T-helper 9 cell (primary cell): ENCODE measurements at places on chromosomes 5 and 9.

DNA sequence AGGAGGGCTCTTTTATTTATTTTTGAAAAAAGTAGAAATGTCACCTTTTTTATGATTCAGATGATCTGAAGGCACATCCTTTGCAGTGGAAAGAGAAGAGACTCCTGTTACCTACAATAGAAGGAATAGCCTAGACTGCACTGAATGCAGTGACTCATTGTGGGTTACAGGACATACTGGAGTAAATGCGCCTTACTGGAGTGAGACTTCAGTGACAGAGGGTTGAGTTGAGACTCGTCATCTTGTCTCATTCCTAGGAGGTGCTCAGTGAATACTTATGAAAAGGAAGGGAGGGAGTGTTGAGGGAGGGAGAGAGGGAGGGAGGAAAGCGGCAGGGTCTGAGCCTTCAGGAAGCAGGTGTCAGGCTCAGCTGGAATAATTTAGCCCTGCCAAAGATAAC lies 25.2 kb downstream of the ANKRA2 start:
- DNase-seq = no peak

DNA sequence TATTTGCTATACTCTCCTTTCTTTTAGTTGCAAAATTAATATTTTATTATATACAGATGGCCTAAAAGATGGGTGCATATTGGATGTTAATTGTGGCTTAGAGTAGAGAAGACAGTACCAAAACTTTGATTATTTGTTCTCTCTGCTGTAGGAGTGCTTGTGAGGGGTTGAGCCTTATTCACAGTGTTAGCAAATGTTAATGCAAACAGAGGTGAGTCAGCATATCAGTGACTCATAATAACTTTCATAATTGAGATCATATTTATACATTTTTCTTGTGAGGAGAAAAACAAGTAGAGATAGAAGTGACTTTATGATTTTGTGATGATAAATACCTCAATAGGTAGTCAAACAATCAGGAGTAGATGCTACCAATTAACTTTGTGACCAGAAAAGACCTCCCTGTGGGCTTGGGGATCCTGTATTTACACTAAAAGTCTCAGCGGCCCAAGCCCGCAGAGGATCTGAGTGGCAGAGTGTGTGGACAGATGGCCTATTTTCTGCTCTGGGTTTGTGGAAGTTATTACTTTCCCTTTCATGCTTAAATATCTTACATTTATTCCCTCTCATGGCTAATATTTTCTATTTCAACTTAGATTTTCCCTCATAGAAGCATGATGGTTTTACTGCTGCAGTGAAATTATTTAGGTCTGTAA lies 226.5 kb downstream of the TAF11L14 start:
- no peak for DNase-seq

- no peak for DNase-seq
Measured at GRCh38 chr5:180105827-180106312, 34.3 kb upstream of the RNF130 start.

DNA sequence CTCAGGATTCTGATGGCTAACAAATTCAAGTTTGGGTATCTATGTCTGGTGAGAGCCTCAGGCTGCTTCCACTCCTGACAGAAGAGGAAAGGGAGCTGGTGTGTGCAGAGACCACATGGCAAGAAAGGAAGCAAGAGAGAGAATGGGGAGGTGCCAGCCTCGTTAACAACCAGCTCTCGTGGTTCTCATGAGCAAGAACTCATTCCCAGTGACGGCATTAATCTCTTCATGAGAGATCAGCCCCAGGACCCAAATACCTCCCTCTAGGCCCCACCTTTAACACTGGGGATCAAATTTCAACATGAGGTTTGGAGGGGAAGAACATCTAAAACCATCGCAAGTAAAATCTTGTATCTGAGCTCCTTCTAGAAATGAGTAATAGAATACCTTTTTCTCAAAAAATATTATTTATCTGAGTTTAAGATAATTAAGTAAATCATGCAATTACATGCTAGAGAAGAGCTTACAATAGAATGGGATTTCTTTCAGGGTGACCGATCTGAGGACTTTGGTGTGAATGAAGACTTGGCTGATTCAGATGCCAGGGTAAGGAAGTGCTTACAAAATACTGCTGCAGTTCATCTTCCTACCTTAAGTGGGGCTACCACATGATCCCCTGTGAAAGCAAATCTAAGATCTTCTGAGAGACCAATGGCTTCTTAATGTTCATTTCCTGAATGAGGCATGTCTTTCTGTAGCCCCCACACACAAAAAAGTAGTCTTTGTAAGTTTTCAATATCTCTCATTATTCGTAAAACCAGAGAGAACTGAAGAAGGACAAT lies 11.5 kb downstream of the ANXA1 start:
- no peak for DNase-seq

GRCh38 chr5:80185095-80185494 lies 70.8 kb downstream of the SERINC5 start:
- no peak for DNase-seq
